Stimulated activated CD8-positive, alpha-beta memory T cell treated with anti-CD3 and anti-CD28 coated beads, Interleukin-2, amount 100 ng/mL, for 48 hours (primary cell): ENCODE measurements at places on chromosomes 1 and 21.

DNA sequence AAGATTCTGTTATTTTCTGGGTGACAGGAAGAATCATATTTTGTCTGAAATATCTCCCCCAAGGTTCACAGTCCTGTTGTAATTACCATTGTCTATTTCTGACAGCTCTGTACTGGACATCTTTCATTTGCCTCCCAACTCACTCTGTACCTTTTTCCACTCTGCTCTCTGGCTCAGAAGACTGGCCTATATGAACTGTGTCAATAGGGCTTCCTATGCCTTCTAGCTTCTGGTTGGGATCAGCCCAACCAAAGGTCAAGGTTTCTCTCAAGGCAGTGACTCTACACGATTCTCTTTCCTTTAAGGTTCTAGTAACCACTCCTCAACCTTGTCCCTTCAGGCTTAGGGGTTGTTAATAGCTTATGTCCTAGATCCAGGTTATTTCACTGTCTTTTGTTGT lies 17.5 kb downstream of the KLHL12 start:
- DNase-seq = no peak

GRCh38 chr1:100359139-100359538 lies 6.8 kb downstream of the CDC14A start:
- DNase-seq = no peak

DNA sequence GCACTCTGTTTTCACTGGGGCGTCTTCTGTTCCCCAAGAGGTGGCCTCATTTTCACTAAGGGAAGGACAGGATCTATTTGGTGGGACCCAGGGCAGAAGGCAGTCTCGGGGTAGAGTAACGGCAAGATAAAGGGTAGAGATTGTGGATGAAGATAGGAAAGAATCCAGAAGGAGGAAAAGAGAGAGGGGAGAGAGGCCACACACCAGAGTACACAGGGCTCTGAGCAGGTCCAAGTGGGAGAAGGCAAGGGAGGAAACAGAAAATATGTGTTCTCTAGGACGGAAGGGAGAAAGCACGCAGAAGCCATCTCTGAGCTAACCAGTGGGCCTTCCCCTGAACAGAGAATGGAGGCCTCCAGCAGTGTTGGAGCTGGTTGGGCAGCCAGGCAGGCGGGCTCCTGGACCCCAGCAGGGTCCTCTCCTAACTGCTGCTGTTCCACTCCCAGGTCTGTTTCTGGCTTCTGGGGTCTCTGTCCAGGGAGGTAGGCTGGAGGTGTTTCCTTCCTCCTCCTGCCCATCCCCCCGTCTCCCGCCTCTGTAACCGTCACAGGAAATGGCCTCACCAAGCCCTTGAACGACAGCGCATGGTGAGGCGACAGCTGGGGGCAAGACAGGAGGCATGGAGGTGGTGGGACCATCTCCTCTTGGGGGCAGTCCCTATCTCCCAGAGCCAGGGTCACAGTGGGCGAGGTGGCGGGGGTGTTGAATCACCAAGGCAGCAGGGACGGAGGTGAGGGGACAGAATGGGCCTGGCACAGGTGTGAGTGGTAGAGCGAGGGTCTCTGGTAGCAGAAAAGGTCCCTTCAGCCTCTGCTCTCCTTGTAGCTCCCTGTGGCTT lies 649 bp downstream of the PTPN7 start:
- peak; percentile 74 for DNase-seq

- no peak for DNase-seq
Observed at GRCh38 chr1:24707687-24708086, 37.6 kb upstream of the CLIC4 start.

- DNase-seq = no peak
Observed at GRCh38 chr1:173507205-173507846, 30.2 kb downstream of the PRDX6 start.

- no peak for DNase-seq
Observed at GRCh38 chr1:20324704-20325406, 34.2 kb downstream of the VWA5B1 start.

- no peak for DNase-seq
Observed at GRCh38 chr1:20884513-20884912, 97.4 kb upstream of the HP1BP3 start.

- DNase-seq = no peak
Observed at GRCh38 chr1:3590951-3591865, 20.1 kb downstream of the MEGF6 start.

DNA sequence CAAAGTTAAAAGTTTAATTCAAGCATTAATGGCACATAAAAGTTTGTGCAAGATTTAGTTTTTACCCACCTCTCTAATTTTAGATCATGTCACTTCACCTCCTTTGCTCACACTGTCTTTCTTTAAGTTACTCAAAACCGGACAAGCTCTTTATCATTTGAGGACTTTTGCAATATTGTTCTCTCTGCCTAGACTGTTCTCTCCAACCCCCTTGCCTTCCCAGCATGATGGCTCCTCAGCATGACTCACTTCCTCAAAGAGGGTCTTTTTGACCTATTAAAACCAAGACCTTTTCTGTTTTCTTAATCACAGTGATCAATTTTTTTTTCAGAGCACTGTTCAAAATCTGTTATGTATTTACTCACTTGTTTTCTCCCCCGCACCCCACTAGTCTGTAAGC lies 61.3 kb downstream of the XKR8 start:
- no peak for DNase-seq

GRCh38 chr1:17914131-17914530 lies 159.0 kb downstream of the ACTL8 start:
- no peak for DNase-seq

DNA sequence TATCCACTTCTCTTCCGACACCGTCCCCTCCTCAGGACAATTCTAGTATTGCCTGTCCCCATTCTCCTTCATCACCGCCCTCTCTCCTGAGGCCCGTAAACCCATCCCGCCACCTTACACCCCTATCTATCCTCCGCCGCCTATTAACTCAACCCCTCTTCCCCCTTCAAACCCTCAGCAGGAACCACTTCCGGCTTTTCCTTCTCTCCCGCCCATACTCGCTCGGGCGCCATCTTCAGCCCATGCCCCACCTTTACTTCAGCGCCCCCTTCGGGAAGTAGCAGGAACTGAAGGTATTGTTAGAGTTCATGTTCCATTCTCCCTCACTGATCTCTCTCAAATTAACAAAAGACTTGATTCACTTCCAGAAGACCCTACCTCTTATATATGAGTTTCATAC lies 31.6 kb downstream of the VN1R5 start:
- DNase-seq = no peak

DNA sequence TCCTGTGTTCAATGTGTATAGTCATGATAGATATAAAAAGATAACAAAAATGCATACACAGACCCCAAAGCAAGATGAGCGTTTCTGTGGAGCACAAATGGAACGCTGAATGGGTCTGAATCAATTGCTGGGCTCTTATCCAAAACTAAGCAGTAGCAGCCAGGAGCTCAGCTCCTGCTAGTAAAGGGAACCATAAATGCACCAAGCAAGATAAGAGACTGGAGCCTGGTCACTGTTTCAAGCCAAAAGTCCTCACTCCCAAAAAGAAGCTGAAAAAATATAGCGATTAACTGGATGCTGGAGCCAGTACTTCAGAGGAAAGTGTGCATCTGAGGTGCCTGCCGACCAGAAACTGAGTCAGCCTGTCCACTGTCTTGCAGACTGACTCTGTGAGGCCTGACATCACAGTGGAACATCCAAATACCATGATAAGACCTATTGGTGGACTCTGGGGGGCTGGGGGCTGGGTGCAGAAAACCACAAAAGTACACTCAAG lies 68.9 kb downstream of the LRRC8C start:
- peak; percentile 20 for DNase-seq

GRCh38 chr1:87230501-87230900 lies 98.2 kb upstream of the LMO4 start:
- DNase-seq = no peak

GRCh38 chr1:31617916-31618746 lies 642 bp downstream of the HCRTR1 start:
- peak; percentile 32 for DNase-seq

DNA sequence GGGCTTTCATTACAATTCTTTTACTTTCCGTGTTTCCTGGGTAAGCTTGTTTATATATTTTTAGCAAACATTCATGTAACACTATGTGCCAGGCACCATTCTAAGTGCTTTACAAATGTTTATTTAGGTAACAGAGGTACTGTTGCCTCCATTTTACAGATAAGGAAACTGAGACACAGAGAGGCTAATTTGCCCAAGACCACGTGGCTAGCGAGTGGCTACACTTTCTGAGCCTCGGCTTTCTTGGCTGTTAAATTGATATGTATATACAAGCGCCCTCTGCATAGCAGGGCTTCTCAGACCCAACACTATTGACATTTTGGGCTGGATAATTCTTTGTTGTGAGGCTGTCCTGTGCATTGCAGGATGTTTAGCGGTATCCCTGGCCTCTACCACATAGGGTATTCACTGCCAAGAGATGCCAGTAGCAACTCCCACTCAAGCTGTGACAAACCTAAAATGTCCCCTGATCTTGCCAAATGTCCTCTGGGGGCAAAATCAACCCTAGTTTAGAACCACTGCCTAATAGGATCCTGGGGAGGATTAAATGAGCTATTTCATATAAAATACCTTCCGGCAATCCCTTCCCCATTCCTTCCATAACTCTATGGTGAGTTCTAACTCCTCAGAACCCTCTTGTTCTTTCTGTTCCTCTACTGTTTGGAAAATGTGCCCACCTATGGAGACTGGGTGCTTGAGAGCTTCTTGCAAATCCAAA lies 17.2 kb upstream of the ID3 start:
- no peak for DNase-seq

GRCh38 chr1:42793824-42794223 lies 9.0 kb downstream of the TMEM269 start:
- DNase-seq = no peak

DNA sequence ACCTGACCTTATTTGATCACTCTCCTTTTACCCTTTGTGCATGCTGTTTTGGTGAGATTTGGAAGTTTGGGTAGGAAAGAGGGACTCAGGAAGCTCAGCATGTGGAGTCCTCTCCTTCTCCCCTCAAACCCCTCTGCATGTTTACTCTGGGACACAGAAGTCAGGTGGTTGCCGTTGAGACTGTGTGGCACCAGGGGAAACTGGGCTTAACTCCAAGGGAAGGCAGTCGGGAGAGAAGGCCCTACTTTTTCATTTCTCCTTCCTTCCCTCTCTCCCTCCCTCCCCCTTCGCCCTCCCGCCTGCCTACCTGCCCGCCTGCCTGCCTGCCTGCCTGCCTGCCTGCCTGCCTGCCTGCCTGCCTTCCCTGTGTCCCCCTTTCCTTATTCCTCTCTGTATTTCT lies 34.8 kb upstream of the TTC22 start:
- DNase-seq = no peak
